Stimulated activated CD4-positive, alpha-beta T cell treated with anti-CD3 and anti-CD28 coated beads, TNF-alpha, amount 100 ng/mL, for 24 hours (primary cell): ENCODE measurements at places on chromosomes 7 and 10.

DNA sequence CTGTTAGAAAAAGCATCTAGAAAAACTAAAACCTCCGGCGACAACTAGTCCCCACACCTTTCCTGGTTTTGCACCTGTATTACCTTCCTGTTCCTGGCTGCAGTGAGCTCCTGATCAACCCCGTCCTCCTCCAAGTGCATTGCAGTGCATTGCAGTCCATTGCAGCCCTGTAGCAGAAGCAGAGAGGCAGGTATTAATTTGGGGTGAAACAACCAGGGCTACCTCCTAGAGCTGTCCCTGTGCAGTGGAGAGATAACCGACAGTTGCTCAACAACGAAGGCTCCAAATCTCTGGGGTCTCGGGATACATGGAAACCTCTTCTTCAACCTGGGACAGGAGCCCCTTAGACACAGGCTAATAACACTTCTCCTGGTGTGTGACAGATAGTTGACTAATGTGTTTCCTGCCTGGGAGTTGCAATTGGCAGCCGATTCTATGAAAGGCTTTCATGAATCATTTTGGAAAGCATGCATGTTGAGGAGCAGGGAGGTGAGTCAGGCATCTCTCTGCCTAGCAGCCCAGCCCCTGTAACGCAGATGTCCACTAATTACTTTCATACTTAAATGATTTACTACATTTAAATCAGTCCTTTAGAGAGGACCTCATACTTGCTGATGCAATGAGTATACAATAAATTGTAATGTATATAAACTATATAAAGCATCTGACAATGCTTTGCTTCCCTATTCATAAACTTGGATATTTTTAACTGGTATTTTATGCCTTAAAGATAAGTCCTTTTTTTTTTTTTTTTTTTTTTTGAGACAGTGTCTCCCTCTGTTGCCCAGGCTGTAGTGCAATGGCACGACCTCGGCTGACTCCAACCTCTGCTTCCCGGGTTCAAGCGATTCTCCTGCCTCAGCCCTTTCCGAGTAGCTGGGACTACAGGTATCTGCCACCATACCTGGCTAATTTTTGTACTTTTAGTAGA is 59.0 kb downstream of the PRR15 start:
- DNase-seq, result no peak

- no peak for DNase-seq
Observed at GRCh38 chr7:29892231-29892630, 85.9 kb downstream of the WIPF3 start.

DNA sequence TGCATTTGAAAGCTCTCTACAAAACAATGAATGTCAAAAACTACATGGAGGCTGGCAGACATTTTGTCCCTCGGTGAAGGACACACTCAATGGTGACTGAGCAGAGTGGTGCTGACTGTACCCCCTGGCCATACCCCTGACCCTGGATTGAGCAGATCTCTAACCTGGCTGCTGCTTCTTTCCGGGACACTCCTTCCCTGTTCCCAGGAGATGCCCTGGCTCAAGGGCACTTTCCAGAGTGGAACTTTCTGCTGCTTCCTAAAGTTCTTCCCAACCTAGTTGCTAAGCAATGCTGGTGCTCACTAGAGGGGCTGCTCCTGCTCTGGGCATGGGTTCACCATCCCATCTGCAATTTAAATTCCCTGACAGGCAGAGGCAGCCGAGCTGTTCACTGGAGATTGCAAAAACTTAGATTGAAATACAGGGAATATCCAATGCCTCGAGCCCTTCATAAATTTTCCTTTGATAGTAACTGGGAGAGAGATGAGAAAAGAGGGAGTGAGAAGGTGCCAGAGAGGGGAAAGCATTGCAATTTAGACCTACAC is 384.3 kb upstream of the PODXL start:
- no peak for DNase-seq

- DNase-seq, result no peak
Observed at GRCh38 chr10:77320971-77321471, 316.6 kb downstream of the KCNMA1 start.

DNA sequence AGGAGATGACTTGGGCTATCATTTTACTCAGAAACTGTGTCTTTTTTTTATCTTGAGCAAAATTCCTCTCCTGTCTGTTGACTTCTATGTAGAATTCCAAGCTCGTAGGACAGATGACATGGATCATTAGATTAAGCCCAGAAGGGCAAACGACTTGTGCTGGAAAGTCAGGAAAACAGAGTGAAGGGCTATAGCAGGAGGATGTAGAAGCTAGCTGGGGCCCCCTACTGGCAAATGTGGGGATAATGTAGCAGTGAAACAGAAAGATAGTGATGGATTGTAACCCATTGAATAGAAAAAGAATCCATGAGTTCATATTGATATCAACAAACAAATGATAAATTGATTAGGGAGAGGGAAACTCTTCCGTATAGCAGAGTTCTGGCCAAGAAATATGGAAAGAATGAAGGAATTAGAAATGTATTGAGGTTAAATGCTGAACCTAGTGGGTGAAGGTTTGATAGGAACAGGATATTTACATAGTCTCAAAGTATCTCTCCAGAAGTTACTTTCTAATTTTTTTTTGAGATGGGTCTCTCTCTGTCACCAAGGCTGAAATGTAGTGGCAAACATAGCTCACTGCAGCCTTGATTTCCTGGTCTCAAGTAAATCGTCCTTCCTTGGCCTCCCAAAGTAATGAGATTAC is 103.6 kb downstream of the LYZL1 start:
- DNase-seq, result peak; percentile 8

- no peak for DNase-seq
Observed at GRCh38 chr7:106978425-106979420, 65.8 kb upstream of the PRKAR2B start.

DNA sequence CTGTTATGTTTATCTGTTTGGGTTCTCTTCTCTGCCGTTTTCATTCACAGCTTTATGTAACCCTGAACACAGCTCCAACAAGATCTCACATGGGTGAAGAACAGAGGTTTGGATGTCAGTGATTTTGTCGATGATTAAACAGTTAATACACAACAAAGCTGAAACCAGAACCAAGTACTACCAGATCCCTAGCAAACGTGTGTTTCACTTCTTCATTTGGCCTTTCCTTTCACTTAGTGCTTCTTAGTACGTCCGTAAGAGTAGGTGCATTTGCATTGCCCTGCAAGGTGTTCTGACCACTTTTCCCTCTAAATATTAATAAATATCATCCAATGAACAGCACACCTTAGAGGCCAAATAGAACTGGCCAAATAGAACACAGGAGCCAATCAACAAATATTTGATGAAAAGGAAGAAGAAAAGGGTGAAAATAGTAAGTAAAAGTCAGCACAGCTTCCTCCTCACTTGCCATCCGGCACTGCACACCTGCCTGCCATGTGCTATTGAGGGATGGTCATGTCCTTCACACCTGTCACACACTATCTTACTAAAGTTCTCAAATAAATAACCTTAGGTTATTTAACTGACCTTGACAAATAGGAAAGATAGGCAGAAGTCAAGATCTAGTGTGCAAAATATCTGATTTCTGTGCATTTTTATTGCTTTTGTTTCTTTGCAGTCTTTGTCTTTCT is 252.6 kb upstream of the ANKRD30A start:
- DNase-seq, result no peak

GRCh38 chr10:23402856-23403255 is 36.0 kb upstream of the OTUD1 start:
- no peak for DNase-seq

GRCh38 chr10:44723082-44723481 is 188.1 kb upstream of the TMEM72 start:
- no peak for DNase-seq

GRCh38 chr7:117048114-117048866 is 95.0 kb downstream of the ST7 start:
- DNase-seq, result no peak

DNA sequence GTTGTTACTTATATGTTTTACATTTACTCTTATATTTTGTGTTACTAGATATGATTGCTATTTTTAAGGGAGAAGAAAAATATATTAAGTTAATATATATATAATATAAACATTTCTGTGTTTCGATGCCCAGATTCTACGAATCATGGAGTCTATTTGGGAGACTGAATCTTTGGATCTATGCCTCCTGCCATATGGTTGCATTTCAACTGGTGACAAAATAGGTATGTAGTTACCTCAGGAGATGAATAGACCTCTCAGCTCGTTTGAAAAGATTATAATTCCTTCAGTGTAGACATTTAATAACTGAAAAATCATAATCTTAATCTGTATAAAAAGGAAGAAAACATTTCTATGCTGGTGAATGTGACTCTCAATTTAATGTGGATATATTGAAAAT is 16.9 kb downstream of the PIK3CG start:
- DNase-seq, result no peak

GRCh38 chr7:73342645-73343044 is 14.7 kb downstream of the FKBP6 start:
- DNase-seq, result no peak

DNA sequence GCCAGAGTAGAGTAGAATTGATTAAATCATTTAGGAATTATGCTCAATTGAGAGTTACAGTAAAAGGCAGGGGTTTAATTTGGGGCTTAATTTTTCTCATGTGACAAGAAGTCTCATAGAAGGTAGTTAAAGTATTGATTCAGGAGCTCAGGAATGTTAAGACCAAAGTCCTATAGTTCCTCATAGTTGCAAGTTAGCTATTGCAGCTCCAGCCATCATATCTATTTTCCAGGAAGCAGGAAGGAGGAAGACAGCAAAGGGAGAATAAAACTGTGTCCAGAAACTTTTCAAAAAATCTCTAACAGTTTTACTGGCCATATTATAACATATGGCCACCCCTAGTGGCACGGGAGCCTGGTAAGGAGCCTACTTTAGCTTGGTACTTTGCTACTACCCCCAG is 97.0 kb upstream of the RPA3 start:
- no peak for DNase-seq

DNA sequence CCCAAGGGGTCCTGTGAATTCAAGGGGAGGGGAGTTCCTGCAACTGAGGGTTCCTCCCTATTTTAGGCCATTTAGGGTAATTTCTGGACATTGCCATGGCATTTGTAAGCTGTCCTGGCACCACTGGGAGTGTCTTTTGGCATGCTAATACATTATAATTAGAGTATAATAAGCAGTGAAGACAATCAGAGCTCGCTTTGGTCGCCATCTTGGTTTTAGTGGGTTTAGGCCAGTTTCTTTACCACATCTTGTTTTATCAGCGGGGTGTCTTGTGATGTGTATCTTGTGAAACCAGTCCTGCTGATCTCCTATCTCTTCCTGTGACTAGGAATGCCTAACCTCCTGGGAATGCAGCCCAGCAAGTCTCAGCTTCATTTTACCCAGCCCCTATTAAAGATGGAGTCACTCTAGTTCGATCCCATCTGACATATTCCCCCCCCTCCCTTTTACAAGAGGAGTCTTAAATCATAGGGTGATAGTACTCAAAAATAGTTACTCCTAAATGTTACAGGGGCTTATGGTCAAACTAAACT is 43.2 kb downstream of the SVOPL start:
- no peak for DNase-seq

- DNase-seq, result no peak
Observed at GRCh38 chr10:124428207-124428777, 9.6 kb upstream of the OAT start.

- no peak for DNase-seq
Observed at GRCh38 chr7:80719261-80719660, 80.8 kb downstream of the CD36 start.

- no peak for DNase-seq
Observed at GRCh38 chr7:1463676-1464223, 4.5 kb upstream of the MICALL2 start.

DNA sequence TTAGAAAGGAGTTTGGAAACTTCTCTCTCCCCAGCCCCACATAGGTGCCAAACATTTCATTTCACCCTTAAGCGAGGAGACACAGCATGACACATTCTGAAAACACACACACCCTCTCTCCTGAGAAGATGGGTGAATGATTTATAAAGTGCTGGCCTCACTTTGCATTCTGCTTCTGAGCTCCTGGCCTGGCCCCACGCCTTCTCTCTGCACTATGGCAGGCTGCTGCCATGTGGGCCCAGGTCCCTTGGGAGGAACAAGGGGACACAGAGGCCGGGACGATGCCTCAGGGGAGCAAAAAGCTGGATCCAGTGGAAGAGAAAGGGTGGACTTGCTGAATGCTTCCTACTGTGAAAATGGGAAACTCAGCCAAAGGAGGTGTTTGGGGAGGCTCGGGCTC is 56.0 kb downstream of the CPXM2 start:
- no peak for DNase-seq

- DNase-seq, result no peak
Observed at GRCh38 chr7:21113609-21114415, 314.1 kb upstream of the SP4 start.

DNA sequence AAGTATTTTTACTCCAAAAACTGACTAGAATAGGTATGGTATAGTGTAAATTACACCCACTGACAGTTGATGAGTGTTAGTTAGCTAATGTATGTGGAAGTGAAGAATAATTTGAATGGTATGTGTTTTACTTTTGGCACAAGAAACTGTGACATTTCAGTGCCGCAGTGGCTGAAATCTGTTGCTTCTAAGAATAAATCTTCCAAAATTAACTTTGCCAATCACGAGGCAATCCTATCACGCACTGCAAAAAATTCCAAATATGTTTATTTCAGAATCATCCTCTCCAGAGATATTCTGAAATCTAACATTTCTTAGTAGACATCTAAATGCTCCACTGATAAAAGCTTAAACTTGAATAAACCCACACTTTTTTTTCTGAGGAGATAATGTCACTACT is 61.2 kb downstream of the PCLO start:
- no peak for DNase-seq

DNA sequence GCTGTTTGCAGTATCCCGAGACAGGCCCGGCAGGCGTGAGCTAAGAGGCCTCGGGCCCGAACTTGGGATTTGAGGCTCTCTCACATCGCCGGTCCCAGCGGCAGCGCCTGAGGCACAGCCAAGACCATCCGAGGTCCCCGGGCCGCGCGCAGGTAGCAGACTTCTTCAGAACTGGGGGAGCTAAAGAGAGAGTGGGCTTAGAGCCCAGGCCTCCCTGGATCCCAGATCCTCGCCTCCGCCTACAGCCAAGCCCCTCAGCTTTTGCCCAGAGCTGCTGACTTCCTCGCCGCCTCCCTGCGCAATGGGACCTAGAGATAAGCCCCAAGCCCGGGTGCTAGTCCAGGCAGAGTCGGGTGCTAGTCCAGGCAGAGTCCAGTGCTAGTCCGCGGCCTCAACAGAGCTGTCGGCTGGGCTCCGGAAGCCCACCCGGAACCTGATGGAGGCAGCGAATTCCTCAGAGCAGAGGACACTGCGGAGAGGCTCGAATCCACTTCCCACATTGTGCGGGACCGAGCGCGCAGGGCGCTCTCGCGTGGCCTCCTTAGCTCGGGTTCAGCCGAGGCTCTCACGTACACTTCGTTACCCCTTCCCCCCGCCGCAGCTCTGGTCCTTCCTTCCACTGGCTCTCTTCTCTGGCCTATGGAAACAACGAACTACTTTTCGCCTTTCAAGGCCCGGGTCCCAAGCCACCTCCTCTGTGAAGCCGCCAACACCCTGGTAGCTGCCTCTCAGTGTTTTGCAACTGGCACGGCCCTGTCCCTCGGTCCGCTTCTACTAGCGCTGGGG is 5.8 kb downstream of the LBX1 start:
- DNase-seq, result no peak

GRCh38 chr7:139044813-139045794 is 9.3 kb upstream of the ZC3HAV1L start:
- no peak for DNase-seq
